ENCODE measurements at places on chromosomes 4 and X.

DNA sequence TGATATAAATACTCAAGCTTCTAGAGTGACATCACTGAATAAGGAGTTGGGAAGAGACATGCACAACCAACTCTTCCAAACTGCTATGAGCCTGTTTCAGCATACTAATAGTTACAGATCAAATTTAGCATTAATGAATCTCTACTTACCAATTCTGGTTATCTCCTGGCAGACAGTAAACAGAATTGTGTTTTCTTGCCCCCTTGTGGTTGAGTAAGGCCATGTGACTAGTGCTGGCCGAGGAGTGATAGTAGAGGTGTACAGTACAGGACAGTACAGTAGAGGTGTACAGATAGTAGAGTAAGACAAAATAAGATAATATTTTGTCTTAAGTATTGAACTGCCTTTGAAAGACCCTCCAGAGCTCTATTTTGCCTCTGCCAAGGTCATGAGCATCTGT is 681.4 kb downstream of the GABRG1 start:
- no peak for DNase-seq

DNA sequence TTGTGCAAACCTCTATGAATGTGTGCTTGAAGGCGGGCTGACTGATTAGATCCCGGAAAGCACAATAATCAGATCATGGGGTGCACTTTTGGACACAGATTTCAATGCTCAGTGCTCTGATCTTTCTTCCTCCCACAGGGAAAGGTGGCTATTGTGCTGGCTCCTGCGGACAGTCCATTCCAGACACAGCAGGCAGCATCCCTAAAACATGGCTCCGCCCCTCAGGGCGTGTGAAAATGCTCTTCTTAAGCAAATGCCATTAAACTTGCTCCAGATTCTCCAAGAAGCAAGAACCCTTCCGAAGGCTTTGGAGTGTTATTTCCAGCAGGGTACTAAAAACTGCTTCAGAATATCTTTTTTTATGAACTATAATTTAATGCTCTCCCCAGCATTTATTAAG is 100.0 kb downstream of the SLC2A9 start:
- no peak for DNase-seq

- peak; percentile 31 for DNase-seq
These were observed 24.4 kb downstream of the FAT1 start for GRCh38 chr4:186699298-186699697.

GRCh38 chr4:37586194-37586593 is 100.0 kb downstream of the RELL1 start:
- no peak for DNase-seq

GRCh38 chrX:37986893-37987292 is 19.5 kb upstream of the SYTL5 start:
- peak; percentile 74 for DNase-seq

DNA sequence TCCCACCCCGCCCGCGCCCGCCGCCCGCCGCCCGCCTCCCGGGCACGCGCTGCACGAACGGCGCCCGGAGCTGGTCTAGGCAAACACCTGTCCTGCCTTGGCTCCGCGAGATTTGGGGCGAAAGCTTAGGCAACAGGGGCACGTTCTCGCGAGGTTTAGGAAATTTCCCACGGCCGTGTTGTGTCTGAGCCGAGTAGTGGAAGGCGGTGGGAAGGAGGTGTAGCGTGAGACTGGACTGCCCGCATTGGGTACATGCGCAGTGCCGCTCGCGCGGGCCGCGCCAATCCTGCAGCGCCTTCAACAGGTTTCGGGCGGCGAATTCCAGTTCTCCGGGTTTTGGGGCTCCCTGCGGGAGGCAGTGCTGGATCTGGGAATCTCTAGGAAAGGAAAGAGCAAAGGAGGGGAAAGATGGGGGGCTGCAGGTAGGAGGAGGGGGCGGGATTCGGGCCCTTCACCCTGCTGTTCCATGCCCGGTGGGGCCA is 1.3 kb upstream of the RBPJ start:
- DNase-seq, result peak; percentile 100

DNA sequence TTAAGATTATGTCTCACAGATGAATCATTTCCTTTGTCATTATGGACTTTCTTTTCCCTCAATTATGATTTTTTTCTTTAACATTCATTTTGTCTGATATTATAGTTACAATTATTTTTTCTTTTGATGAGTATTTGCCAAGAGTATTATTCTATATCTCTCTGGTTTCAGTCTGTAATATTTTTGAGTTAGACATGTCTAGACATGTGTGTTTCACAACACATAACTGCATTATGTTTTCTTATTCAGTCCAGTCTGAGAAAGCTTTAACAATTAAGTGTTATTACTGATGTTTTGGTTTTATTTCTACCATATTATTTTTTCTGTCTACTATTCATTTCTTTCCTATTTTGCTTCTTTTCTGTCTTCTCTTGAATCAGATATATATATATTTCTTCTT is 108.3 kb upstream of the MID1IP1 start:
- no peak for DNase-seq

DNA sequence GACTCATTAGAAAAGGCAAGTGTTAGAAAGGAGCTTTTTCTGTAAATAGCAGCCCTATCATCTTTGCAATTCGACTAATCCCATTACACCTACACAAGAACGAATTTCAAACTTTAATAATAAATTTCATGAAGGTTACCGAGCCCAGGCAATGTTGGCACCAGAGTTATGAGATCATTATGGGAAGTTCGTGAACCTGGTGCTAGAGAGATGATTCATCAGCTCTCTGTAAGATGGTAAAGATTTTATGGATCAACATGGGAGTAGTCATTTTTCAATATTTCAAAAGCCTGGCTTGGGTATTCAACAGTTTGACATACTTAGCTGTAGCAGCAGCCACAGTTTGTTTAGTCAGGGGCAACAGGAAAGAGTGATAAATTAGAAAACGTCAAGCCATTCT is 35.8 kb downstream of the AMELX start:
- DNase-seq, result peak; percentile 4
